ENCODE measurements at places on chromosomes 4 and X.

- peak; percentile 78 for DNase-seq
Measured at GRCh38 chrX:107776649-107777535, 641 bp upstream of the NCBP2L start.

DNA sequence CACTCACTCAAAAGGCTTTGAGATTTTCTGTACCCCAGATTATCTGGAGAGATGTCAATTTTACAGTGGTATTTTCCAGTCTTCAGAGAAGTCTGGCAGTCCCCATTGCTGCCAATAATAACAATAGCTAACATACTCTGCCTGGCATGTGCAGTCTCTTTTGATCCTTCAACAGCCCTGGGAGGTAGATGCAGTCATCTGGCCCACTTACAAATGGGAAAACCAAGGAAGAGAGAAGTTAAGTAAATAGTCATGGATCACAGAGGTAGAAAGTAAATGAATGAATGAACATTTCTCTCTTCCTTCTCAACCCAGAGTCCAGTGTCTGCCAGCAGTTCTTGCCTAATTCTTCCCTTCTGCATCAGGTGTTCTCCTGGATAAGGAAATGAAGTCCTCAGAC is 113.0 kb upstream of the EDNRA start:
- DNase-seq, result no peak

DNA sequence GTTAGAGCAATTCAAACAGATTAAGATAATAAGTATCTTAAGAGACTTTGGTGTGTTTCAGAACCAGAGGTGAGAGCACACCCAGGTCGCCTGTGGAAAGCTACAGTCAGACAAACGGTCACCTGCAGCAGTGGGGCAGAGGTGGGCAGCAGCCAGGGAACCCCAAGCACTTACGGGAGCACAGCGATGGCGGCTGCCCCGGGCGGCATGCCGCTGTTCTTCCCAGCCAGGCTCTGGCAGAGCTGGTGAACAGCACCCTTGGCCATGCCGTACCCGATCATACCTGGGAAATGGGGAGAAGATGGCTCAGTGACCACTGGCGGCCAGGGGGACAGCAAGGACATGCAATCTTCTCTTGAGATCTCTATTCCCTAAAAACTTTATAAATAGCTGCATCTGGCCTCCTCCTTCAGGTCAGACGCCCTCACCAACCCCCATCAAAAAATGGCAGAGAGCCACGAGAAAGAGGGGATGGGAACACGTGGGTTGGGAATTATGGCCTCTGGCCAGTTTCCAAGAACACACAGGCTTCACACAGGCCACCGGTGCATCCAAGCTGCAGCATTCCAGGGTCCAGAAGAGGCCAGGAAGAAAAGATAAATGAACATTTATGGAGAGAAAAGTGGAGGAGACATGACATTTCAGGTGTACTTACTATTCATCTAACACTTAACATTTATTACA is 19.7 kb downstream of the QDPR start:
- DNase-seq, result no peak

DNA sequence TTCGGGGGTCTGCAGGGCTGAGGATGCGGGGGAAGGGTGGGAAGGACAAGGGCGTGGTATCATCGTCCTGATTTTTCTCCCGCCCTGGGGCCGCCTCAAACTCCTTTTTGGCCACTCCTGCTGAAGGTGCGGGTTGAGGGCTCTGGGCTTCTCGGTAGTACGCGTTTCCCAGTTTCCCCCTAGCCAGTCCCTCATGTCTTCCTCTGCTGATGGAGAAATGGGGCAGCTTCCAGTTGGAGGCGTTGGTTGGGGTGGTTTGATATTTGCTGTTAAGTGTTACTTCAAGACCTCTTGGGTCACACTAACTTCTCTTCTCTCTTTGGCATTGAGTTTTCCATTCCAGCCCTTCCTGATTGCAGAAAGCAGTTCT is 482 bp downstream of the GSTCD start:
- DNase-seq, result no peak

- no peak for DNase-seq
Measured at GRCh38 chr4:23279377-23279986, 586.7 kb downstream of the GBA3 start.

GRCh38 chrX:100316987-100317386 is 93.1 kb downstream of the PCDH19 start:
- peak; percentile 10 for DNase-seq

DNA sequence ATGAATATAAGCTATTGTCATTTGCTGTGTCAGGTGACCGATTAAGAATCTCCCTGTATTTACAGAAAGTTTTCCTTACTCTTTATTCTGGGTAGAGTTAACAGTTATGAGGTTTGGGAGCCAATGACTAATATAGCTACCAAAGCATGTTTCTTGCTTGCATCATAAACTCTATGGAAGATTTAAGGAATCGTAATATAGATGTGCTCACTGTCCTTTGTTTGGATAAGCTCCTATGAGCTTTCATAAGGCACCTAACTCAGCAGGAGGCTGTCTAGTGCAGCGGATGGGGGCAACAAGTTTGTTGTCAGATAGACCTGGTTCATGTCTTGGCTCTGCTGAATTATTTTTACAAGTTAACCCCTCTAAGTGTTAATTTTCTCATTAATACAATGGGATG is 75.0 kb upstream of the PAQR3 start:
- DNase-seq, result no peak

- DNase-seq, result no peak
Measured at GRCh38 chrX:138485767-138486166, 225.8 kb downstream of the FGF13 start.

- no peak for DNase-seq
Measured at GRCh38 chr4:103918214-103918613, 198.4 kb upstream of the TACR3 start.

- no peak for DNase-seq
Measured at GRCh38 chrX:2226906-2227656, 273.7 kb downstream of the DHRSX start.

DNA sequence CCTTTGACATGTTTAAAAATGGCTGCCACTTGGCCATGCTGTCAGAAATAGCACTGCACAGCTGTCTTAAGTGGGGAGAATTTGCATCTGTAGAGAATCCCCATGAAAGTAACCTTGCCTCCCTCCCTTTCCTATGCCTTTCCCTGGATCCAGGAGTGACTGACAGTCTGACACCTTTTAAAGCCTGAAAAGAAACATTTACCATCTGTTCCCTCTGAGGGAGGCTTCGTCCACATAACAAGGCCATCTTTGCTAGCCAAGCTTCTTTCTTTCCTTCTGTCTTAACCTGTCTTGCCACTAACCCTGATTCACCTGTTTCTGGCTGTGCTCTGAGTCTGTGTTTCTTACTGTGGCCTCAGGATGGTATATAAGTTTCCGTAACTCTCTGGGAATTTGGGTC is 21.3 kb upstream of the AADAT start:
- no peak for DNase-seq

DNA sequence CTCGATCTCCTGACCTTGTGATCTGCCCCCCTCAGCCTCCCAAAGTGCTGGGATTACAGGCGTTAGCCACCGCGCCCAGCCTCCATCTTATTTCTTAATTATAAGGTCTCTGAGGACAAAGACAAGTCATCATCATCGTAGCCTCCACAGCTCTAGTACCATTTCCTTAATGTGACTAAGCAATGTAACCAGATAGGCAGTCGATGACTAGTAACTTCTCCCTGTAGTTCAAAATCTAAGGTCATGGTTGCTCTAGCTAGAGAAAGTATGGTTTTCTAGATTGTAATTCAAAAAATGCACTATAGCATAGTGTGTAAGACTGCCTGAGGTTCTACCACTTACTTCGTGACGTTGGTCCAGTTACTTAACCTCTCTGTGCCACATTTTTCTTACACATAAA is 6.9 kb downstream of the SLC39A8 start:
- DNase-seq, result no peak

GRCh38 chr4:147760176-147760575 is 28.3 kb downstream of the ARHGAP10 start:
- no peak for DNase-seq

- no peak for DNase-seq
Measured at GRCh38 chr4:169128902-169129301, 118.8 kb upstream of the CBR4 start.

GRCh38 chr4:106893395-106893881 is 142.7 kb downstream of the DKK2 start:
- DNase-seq, result no peak

DNA sequence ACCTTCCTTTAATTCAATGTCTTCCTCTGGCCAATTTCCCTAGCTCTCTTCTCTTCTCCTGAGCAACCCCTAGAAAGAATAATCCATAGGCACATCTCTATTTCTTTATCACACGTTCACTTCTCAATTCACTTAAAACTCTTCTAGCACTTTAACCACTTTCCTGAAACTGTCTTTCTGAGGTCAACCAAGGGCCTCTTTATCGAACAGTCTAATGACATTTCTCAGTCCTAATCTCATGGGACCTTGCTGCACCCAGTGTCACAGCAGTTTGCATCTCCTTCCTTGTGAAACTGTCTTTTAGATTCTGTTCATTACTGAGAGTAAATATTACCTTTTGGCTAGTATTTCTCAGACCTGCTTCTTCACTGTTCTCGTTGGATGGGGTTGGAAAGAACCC is 285.3 kb upstream of the RASGEF1B start:
- DNase-seq, result no peak

GRCh38 chr4:113784497-113785250 is 23.1 kb upstream of the CAMK2D start:
- no peak for DNase-seq

DNA sequence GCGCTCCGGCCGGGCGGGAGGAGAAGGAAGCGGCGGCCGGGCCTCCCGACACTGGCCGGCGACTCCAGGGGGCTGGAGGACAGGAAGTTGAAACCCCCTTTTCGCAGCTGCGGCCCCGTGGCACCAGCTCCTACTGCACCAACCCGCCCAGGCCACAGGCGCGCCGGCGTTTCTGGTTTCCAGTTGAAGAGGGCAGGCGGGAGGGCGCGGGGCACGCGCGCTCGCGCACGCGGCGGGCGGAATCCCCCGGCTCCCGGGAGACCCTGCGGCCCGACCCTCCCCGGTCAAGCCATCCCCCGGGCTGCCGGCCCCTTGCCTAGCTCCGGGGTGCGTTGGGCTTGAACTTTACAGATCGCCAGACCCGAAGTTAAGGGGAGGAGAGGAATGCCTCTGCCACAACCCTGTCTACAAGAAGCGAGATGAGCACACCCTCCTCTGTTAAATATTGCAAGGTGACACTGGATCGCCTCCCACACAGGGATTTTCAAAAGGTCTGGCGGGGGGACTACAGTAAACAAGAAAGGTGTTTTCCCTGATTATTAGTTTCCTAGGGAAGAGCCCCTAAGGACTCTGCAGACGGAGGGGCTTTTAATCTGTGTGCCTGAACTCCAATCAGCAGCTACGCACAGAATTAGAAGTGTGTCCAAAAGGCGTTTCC is 1.4 kb downstream of the ELOVL6 start:
- peak; percentile 58 for DNase-seq

DNA sequence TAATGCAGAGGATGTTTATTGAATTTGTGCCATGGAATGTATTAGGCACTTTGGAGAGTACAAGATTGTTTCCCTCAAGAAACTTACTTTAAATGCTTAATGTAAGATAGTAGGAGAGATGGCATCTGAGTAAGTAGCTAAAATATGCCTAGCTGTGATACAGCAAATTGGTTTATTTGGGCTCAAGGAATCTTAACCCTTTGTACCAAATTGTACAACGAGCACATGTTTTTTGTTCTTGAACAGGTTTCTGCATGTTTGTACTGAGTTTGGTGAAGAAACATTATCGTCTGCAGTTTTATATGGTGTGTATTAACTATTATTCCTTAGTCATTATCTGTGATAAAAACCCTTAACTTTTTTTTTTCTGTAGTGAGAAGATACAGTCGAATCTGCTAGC is 48.6 kb downstream of the CDS1 start:
- no peak for DNase-seq

- no peak for DNase-seq
Measured at GRCh38 chr4:177964693-177965168, 522.5 kb upstream of the AGA start.

- no peak for DNase-seq
Measured at GRCh38 chrX:386239-386767, 404 bp downstream of the PPP2R3B start.

All from heart left ventricle (tissue), 16 donors.